Renal cortical epithelial cell (primary cell): ENCODE measurements at places on chromosomes 13 and 19. TPM values are rescaled to one million over a fixed set of nuclear protein-coding genes. Genes with fewer than 3 reads are reported as not detected.
A peak's percentile ranks its signal among the peaks of the same experiment; 100 is the strongest.

The PSG7 gene
- not detected in 2 replicates for total RNA-seq

The KL gene
- 11.9 and 12.7 TPM in 2 replicates for total RNA-seq

The ZNF492 gene
- total RNA-seq: 0.50 and 1.0 TPM in 2 replicates

The TBCB gene
- 228 and 291 TPM in 2 replicates for total RNA-seq

The ABHD8 gene
- total RNA-seq: 11.8 and 19.4 TPM in 2 replicates

The SLC5A5 gene
- total RNA-seq: not detected in 2 replicates

The C1QTNF9 gene
- not detected in 2 replicates for total RNA-seq

The ZNF429 gene
- 4.2 and 10.8 TPM in 2 replicates for total RNA-seq

The CGB1 gene
- 1.4 TPM in 1 of 2 replicates, not detected in the other for total RNA-seq

The PTGER1 gene
- 0.85 and 5.0 TPM in 2 replicates for total RNA-seq

The TPTE2 gene
- total RNA-seq: not detected in 2 replicates

The GPR180 gene
- total RNA-seq: 16.1 and 24.0 TPM in 2 replicates

GRCh38 chr13:21137696-21138095, 38.7 kb downstream of the SKA3 start:
- DNase-seq: peak; percentile 23

DNA sequence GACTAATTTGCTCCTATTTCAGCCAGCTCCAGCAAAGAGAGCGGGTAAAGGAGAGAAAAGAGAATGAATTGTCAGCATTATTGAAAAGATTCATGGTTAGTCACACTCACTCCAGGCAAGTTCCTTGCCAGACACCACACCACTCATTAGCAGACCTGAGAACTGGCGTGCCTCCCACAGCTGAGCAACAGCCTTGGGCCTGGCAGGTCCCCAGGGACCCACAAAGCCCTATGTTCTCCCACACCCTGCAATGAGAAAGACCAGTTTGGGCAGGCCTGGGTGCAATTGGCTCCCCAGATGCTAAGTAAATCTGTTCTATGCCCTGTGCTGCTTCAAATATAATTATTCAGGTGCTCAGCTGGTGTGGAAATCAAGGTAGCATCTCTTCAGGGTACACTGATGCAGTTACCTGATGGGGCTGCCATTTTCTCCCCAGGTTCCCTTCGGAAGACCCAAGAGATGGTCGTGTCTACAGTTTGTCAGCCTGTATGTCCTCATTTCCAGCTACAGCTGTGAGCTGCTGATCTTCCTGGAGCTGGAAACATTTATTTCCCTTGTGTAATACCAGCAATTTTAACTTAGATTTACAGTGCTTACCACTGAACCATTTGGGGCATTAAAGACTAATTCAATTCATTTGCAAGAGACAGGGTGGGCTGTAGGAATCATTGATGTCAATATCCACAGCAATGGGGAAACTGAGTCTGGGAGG, 405.0 kb downstream of the COG6 start:
- DNase-seq: peak; percentile 83

- DNase-seq: no peak
Observed at GRCh38 chr19:17866312-17866963, 5.3 kb upstream of the SLC5A5 start.

DNA sequence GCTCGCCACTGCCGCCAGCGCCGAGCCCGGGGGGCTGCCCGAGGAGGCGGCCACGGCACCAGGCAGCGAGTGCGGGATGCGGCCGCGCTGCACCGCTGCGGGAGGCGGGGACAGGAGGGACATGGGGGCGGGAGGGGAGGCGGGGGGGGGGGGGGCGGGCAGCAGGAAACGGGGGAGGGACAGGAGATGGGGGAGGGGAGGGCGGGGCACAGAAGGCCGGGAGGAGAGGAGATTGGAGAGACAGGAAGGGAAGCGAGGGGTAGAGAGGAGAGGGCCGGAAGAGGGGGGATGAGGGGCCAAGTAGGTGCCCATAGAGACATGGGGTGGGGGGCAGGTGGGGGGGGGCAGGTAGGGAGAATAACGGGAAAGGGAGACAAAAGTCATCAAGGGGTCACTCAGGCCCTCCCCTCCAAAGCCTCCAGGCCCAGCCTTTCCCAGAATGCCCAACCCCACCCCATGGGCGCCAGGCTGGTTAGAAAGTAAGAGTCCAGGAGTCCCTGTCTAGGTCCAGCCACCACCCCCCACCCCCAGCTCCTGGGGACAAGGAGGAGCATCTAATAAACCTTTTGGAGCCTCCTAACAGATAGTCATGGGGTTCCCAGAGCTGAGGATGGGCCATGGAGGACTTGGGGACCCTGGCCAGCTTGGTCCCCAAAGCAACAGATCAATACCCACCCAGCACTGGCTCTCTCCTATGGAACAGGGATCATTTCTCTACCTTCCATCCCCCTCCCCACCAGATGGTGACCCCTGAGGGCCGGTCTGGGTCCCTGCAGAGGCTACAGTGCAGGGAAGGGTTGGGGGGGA, 9.5 kb downstream of the NR2F6 start:
- no peak for DNase-seq

- no peak for DNase-seq
Observed at GRCh38 chr13:30906411-30907051, 460 bp downstream of the MEDAG start.

GRCh38 chr13:80237646-80238045, 103.3 kb downstream of the SPRY2 start:
- peak; percentile 42 for DNase-seq

- DNase-seq: no peak
Observed at GRCh38 chr19:3041327-3041726, 12.2 kb upstream of the TLE2 start.

DNA sequence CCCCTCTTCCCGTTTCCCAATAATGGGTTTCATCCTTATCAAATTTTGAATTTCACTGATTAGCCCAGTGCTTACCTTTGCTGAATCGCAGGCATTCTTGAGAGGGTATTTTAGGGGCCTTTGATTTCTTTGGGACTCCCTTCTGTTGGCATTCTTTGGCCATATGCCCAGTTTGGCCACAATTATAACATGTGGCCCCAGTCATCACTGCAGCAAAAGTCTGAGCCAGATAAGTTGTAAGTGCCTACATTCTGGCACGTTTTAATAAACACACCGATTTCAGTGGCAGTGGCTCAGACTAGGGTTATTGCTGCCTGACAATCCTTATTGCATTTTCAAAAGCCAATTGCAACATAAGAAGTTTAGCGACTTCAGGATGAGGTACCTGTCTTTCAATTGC, 41.4 kb downstream of the ZNF726 start:
- no peak for DNase-seq

- DNase-seq: no peak
Observed at GRCh38 chr13:59495936-59496512, 667.7 kb downstream of the DIAPH3 start.

- no peak for DNase-seq
Observed at GRCh38 chr13:25819856-25820530, 231.8 kb downstream of the SHISA2 start.

DNA sequence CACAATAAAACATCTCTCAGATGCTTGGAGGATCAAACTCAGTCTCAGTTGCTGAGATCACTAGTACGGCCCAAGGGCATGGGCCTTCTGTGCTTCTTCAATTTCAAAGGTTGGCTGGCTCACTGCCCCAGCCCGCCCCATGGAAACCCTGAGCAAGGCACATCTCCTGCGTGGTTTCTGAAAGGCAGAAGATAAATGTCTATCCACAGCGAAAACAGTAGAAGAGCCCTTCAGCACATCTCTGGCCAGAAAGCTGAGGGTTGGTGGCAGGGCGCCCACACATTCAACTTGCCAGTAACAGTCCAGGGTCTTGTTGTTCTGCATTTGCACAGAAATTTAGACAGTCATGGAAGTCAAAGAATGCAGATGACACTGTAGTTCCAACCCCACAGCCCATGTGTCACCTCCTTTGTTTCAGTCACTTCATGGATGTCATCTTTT, 24.0 kb upstream of the KATNAL1 start:
- no peak for DNase-seq

GRCh38 chr19:45814166-45814780, 835 bp downstream of the RSPH6A start:
- DNase-seq: no peak

GRCh38 chr13:84399320-84400085, 517.2 kb upstream of the SLITRK1 start:
- DNase-seq: no peak
